ENCODE measurements at places on chromosomes 2 and 18. TPM values are rescaled to one million over a fixed set of nuclear protein-coding genes. Genes with fewer than 3 reads are reported as not detected.
A peak's percentile ranks its signal among the peaks of the same experiment; 100 is the strongest.

GRCh38 chr2:240928476-240929363 lies 22.6 kb downstream of the CROCC2 start:
- peak; percentile 70 for ATAC-seq

DNA sequence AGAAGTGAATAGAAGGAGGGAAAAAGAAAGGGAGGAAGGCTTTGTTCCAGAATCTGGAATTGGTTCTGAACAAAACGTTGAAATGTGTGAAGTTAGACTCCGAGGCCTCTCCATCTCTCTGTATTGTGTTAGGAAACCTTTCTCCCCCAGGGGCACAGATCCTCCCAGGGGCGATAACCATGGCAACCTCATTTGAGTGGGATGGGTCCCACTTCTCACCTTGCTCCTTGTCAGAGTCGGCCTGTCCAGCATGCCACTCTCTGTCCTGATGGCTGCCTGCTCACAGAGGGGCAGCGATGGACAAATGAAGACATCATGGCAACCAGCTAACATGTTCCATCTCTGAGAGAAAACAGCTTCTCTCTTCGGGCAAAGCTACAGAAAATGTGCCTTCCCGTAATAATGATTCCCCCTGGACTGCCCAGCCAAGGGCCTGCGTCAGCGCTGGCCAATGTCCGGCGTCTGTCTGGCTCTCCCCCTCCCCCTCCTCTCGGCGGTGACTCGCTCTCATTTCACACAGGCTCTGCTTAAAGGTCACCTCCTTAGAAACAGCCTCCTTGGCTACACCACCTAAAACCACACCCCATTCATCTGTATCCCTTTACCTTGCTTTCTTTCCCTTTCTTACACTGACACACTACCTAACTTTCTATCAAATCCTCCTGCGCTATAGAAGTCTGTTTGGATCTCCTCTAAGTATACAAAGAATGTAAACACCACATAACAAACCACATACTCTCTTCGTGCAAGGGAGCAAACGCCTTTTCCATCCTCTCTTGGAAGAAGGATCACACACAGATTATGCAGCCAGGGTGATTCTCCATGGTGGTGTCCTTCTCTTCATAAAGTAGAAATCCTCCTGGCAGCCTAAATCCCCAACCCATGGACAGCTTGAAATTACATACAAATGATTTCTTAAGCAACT lies 32.1 kb upstream of the TTC39C start:
- ATAC-seq = peak; percentile 43

- ATAC-seq = no peak
These were observed 544.7 kb downstream of the PARD3B start for GRCh38 chr2:205089958-205090357.

DNA sequence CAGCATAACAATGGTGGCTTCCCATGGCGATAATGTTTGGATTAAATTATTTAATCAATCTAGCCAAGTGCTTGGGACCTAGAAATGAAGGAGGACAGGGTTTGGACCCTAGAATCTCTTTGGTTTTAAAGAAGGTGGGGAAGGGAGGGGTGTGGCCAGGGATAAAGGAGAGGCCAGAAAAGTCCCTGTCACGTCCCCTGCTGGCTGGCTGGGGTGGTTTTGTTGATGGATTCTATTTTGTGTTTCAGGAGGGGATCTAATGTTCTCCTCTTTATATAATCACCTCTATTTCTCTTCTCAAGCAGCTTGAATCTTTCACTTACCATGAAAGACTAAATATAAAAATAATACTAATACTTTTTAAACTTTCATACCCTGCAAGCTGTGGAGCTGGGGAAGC lies 52.6 kb upstream of the GALR1 start:
- ATAC-seq = no peak

GRCh38 chr2:140248623-140249022 lies 1468.4 kb upstream of the NXPH2 start:
- no peak for ATAC-seq

DNA sequence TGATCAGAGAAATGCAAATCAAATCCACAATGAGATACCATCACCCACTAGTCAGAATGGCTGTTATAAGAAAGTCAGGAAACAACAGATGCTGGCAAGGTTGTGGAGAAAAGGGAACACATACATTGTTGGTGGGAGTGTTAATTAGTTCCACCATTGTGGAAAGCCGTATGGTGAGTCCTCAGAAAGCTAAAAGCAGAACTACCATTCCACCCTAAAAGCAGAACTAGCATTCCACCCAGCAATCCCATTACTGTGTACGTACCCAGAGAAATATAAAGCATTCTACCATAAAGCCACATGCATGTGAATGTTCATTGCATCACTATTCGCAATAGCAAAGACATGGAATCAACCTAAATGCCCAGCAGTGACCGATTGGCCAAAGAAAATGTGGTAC lies 60.7 kb downstream of the ANKRD62 start:
- no peak for ATAC-seq

DNA sequence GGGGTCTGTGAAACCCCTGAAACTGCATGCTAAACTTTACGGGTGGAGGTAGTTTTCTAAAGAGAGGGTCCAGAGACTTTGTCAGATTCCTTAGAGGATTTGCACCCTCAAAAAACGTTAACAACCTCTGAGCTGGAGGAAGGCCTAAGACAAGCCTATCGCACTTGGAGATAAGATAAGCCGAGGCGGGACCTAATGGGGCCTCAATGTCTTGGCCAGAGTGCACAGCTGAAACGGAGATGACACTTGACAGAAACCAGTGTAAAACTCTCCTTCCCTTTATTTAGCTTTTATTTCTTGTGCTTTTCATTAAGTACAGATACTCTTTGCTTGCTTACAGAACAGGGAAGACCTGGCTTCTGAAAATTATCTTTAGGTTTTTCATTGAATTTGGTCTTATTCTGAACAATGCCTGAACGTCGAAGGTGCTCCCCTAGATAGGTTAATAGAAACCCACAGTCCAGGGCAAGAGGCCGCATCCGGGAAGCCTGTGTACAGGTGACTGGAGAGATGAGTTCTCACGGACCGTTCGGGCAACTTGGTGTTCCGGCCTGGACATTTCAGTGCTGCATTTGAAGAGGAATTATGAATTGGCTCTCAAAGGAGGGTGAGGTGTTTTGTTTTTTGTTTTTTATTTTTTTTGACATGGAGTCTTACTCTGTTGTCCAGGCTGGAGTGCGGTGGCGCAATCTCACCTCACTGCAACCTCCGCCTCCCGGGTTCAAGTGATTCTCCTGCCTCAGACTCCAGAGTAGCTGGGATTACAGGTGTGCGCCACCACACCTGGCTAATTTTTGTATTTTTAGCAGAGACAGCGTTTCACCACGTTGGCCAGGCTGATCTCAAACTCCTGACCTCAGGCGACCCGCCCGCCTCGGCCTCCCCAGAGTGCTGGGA lies 49.7 kb downstream of the SH3BP4 start:
- no peak for ATAC-seq

DNA sequence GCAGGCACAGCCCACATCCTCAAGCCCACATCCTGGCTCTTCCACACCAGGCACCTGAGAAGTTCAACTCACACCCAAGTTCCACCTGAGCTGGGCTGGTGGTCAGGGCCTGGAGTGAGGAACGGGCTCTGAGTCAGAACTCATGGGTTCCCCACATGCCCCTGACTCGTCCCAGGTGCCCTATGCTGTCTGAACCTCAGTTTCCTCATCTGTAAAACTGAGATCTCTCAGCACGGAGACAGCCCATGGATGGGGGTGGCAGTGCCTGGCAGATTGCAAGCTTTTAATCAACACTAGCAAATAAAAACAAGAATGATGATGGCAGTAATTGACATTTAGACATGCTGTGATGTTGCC lies 307.8 kb downstream of the NDUFA10 start:
- no peak for ATAC-seq

The BMP10 gene
- not detected for total RNA-seq

The WDPCP gene
- 5.3 TPM for total RNA-seq

The REG3A gene
- not detected for total RNA-seq

The SCN3A gene
- total RNA-seq = 0.28 TPM

The TMEM18 gene
- total RNA-seq = 18.0 TPM

Measured in esophagus mucosa (tissue), 1 donor.